ENCODE measurements at places on chromosomes 2 and 18.

GRCh38 chr18:57125627-57126026 lies 21.3 kb upstream of the BOD1L2 start:
- DNase-seq, result no peak

GRCh38 chr2:178870703-178871102 lies 63.5 kb upstream of the TTN start:
- DNase-seq, result no peak

DNA sequence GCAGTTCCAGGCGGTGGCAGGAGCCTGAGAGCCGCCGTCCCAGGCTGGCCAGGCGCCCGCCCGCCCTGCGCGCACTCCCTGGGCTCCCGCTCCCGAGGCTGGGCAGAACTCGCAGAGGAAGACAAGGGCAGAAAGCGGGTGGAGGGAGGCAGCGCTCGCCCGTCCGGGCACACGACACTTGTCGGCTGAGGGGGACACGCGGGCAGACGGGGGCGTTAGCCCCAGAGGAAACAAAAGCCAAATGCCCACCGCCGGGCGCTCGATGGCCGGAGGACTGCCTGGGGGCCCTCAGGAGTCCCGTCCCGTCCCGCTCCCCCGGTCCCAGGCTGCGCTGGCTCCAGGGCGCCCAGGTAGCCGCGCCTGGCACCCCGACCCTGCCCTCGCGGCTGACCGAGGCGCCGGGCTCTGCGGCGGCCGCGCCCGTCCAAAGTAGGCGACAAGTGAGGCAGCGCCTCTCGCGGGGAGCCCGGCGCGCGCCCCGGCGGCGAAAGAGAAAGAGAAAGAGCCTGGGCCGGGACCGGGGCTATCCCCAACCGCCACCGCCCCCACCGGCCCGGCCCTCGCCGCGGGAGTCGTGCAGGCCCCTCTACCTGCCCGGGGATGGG lies 491 bp downstream of the L3MBTL4 start:
- DNase-seq, result peak; percentile 95

- no peak for DNase-seq
Observed at GRCh38 chr2:36858551-36859365, 107.6 kb downstream of the STRN start.

- DNase-seq, result no peak
Observed at GRCh38 chr18:37514953-37515352, 50.6 kb downstream of the CELF4 start.

- DNase-seq, result no peak
Observed at GRCh38 chr2:30113617-30114293, 33.1 kb upstream of the YPEL5 start.

- DNase-seq, result no peak
Observed at GRCh38 chr2:176321916-176322315, 52.7 kb downstream of the MTX2 start.

GRCh38 chr2:207176247-207176646 lies 10.5 kb upstream of the KLF7 start:
- no peak for DNase-seq

- DNase-seq, result no peak
Observed at GRCh38 chr2:233814056-233814835, 36.1 kb downstream of the MROH2A start.

GRCh38 chr18:62797329-62797728 lies 82.0 kb downstream of the PHLPP1 start:
- no peak for DNase-seq

DNA sequence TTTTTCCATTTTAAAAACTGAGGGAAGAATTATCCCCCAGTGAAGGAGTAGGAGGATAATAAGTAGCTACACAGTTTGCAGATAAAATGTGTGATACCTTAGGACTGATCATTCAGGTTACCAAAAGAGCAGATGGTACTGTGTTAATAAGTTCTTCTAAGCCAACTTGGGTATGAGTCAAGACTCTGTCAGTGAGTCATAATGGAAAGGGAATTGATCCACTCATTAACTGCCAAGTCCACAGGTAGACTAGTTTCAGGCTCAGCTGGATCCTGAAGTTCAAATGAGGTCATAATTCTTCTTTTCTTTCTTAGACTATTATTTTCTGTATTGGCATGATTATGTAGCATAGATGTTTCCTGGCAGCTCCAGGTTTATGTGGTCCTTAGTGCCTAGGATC lies 142.4 kb upstream of the ALPP start:
- DNase-seq, result peak; percentile 70

- DNase-seq, result no peak
Observed at GRCh38 chr2:28981016-28981441, at the start of gene TOGARAM2. Gene TOGARAM2 (plus strand): TSS chr2:28981298. CDS start chr2:28994835, 13,537 bp downstream.

GRCh38 chr2:171072164-171072563 lies 88.5 kb downstream of the TLK1 start:
- DNase-seq, result no peak

DNA sequence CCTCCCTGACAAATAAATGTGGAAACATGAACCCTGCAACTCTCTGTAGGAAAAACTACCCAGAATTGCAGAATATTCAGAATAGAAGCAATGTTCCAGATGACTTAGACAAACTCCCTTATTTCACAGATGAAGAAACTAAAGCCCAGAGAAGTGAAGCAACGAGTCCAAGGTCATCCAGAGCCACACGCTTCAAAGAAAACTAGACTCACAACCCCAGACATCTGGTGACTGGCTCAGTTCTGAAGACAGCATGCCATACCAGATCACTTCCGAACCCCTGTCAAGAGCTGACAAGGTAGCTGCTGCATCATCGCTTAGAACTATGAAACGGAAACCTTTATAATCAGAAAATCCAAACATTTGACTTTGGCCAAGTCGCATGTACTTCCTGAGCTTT lies 101.3 kb downstream of the PID1 start:
- no peak for DNase-seq

DNA sequence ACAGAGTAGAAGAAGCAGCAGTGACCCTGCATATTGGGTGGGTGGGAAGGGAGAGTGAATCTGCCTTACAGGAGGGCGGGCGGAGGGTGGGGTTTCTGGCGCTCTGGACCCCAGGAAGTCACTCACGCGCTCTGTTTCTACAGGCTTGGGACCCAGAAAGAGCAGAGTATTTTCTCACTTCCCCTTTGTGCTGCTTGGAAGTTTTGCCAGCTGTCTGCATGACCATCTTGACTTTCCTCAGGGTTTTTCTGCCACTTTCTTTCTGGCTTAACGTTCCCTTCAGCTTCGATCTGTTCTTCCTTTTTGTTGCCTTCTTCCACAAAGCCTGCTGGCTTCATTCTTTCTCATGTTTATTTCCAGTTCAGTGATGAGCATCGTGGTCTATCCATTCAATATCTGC lies 383.1 kb downstream of the GALR1 start:
- no peak for DNase-seq

DNA sequence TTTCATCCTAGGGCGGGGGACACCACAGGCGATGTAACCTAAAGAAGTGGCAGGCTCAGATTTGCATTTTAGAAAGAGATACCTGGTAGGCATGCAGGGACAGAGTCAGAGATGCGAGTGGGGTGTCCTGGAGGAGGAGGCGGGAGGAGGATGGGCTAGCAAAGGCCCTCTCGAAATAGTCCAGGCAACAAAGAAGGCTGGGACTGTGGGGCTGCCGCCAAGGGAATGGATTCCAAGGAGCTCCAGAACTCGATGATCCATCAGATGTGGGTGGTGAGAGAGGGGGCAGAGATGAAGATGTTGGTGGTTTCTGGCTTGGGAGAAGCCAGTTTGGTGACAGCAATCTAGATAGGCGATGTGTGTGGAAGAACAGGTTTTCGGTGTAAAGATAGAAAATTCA lies 12.5 kb upstream of the INPP5D start:
- no peak for DNase-seq

DNA sequence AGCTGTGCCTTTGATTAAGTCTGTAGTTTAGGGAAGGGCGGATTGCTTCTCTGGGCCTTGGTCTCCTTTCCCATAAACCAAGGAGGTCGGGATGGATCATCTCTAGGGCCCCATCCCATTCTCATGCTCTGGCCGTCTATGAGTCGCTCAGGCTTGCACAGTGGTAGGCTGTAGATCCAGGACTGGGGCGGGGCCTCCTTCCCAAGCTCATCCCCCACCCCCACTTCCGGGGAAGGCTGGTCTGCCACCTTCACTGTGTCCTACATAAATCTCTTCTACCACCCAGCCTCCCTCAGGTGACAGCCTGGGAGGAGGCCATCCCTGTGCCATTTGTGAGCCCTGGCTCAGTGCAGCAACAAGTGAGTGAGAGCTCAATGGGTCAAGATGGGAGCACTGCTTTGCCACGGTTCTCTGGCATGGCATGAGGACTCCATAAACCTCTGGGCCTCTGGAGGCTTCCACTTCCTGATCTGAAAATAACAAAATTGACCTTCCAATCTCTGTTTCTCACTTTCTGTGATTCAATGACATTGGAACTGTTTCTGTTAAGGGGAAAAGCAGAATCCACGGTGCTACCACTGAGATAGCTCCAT lies 68.5 kb downstream of the SUMO1 start:
- DNase-seq, result no peak

DNA sequence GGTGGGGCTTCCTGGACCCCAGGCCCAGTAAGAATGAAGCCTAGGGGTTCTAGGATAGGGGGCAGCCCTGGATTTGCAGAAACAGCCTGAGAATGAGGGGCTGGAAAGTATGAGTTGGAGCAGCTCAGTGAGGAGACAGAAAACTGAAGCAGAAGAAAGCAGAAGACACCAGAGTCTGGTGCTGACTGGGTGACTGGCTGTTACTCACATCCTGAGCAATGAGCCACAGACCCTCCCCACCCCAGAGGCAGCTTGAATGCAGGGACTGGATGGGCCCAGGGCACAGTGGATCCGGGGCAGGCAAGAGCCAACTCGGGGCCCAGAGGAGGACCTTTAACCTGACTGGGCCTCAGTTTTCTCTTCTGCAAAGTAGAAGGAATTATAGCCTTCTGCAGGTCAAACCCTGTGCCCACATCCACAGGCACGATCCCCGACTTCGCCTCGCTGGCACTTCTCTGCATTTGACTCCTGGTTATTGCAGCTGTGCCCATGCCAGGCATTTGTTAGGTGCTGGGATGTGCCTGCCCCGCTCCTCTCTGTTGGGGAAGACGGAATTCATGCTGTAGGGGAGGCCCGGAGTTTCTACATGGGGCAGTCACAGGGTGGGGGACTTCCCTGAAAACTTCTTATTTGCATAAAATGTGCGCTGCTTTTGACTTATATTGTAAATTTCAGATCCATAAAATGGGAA lies 8.5 kb downstream of the STEAP3 start:
- DNase-seq, result peak; percentile 71

GRCh38 chr18:812376-813171 lies 532 bp upstream of the YES1 start:
- DNase-seq, result peak; percentile 71

DNA sequence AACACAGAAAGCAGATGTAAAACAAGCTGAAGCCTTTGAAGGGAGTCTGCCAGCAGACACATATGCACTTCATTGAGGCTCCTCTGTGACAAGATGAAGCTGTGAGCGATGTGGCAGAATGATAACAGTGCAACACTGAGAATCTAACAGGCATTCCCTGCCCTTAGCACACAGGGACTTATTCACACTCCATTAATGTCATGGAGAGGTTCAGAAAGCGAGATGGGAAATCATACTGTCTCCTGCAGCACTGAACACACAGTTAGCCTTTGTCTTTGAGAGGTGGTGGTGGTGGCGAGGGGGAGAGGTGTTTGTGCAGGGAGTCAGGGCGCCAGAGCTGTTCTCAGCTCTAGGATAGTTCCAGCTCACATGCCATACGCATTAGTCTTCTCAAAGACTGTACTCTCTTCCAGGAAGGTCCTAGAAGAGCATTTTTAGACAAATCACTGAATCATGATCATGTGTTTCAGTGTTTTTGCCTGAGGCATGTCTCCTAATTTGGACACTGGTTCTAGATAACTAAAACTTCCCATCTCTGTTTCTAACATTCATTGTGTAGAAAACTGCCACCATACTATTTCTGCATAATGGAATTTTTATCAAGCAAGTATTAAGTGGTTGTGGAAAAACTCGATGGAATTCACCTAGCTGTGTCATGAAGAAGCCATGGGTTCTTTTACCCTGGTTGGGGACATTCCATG lies 93.5 kb upstream of the ITGB6 start:
- no peak for DNase-seq
